ENCODE measurements at places on chromosomes 7 and 10.

DNA sequence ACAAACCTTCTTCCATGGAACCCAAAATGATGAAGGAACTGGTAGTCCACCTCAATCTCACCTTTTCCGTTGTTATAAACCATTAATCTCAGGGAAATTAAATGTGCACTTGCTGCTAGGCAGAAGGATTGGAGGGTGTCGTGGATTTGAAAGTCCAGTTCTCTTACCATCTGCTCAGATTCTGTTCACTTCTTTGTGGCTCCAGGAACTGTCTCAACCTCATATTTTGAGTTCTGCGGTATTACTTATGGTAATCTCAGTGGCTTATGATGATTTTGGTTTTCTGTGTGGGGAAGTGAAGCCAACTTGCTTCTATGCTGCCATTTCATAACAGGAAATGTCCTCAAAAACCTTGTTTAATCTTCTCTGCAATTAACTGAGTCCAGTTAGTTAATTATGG lies 136.4 kb downstream of the CDC14C start:
- no peak for DNase-seq

GRCh38 chr10:12543589-12543988 lies 194.2 kb downstream of the CAMK1D start:
- no peak for DNase-seq

DNA sequence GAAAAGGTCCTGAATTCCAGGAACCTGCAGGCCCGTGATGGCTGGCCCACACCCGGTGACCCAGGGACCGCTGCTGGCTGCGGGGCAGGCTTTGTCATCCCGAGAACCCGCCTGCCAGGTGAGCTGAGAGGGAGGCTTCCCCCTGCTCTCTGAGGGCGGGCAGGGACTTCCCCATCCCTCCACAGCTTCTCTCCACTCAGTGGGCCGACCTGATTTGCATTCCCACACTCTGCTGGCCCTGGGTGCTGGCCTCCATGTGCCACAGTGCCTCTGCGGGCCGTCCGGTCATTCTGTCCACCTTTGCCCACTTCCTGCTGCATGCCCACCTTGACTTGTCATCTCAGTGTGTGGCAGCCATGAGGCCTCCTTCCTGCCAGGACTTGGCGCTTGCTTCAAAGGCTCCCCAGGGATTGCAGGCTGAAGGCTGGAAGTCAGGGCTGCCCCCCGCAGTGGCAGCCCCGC lies 35.3 kb downstream of the PALD1 start:
- DNase-seq, result no peak

- DNase-seq, result no peak
These were observed 131.5 kb downstream of the SORBS1 start for GRCh38 chr10:95429639-95430038.

GRCh38 chr10:17850501-17850900 lies 41.4 kb downstream of the MRC1 start:
- no peak for DNase-seq

- DNase-seq, result no peak
These were observed 66.7 kb upstream of the LEP start for GRCh38 chr7:128174386-128174785.

DNA sequence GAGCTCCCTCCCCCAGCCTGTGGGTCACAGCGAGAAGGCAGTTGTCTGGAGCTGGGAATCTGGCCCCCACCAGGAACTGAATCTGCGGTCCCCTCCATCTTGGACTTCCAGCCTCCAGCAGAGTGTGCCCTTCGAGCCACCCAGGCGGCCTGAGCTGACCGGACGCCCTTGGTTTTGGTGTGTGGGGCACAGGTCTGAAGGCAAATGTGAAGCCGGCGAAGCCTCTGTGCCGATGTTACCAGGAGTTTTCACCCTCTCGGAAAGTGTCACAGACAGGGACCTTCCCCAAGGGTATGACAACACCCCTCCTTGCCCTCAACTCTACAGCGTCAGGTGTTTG lies 109.1 kb downstream of the DNAJB6 start:
- no peak for DNase-seq

GRCh38 chr10:21172542-21172929 lies 275.4 kb upstream of the NEBL start:
- DNase-seq, result no peak

DNA sequence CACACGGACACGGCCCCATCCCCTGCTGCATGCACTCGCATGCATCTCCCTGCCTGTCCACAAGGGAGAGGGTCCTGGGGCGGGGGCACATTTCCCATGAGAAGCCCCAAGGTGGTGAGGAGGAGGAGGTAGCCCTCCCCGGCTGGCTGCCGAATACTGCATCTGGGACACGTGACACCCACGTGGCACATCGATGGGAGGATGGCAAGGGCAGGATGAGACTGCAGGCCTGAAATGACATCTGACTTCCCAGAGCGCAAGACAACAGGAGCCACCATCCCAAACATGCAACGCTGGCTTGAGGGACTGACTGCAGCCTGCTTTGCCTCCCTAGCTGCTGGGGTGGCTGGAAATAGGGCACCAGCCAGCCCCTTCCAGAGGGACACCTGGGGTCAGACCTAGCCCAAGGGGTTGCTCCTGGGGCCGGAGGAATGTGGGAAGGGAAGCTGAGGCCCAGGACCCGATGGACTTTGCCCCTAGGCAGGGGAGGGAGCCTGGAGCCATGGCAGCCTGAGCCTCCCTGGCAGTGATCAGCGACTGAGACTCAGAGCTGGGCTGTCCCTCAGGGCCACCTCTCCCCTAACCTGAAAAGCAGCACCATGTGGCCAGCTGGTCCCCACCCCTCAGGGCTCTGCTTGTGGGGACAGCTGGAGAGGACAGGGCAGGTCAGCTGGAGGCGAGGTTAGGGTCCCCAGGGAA lies 16.1 kb downstream of the BUD23 start:
- no peak for DNase-seq

GRCh38 chr7:80475383-80475782 lies 36.5 kb downstream of the GNAT3 start:
- DNase-seq, result no peak

GRCh38 chr10:3542185-3542611 lies 242.8 kb downstream of the KLF6 start:
- DNase-seq, result no peak

- no peak for DNase-seq
These were observed 36.3 kb downstream of the SLC25A13 start for GRCh38 chr7:96285579-96285978.

DNA sequence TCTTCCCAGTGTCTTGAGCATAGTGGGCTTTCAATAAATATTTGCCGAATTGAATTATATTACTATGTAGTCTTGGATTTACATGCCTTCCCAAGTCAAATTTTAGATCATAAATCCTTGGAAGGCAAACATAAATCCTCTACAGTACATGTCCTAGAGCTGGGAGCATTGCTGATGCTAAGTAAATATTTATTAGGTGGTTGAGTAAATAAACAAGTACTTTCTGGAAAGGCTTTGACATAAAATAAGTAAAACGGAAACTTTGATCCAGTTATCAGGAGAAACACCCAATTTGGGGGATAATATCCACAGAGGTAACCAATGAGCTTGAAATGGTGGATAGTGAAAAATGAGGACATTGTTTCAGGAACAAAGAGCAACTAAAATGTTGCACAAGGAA lies 162.8 kb upstream of the SVIL start:
- DNase-seq, result no peak

GRCh38 chr10:10792681-10793080 lies 225.0 kb upstream of the CELF2 start:
- no peak for DNase-seq

DNA sequence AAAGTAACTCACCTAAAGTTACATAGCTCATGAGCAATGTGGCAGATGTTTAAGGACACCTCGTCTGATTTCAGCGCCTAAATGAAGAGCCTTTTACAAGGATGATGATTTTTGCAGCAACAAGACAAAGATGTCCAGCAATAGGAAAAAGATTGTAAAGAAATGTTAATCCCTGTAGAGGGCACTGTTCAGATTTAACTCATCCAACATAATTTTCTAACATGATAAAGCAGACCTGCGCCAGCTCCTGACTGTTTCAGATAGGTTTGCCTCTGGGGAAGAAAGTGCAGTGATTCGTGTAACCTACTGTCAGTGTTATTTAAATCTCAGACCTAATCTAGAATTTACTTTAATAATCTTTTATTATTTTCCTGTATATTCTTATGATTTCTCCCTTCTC lies 595.2 kb downstream of the AUTS2 start:
- no peak for DNase-seq

DNA sequence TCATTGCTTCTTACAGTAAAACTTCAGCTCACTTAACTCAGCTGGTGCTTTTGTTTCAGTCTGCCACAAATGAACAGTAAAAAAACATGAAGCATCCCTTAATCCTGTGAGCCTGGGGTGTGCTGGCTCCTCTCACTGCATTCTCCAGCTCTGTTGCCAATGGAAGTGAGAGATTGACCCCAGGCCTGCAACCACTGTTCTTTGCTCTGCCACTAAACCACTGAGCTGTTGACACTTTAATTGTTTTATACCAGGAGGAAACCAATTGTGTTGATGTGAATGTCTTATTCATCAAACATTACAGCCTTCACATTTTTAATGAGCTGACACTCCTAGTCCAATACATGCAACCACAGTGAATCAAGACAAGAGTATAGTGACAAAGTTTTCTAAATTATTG lies 69.4 kb upstream of the FZD1 start:
- no peak for DNase-seq

- no peak for DNase-seq
These were observed 7.2 kb downstream of the C10orf90 start for GRCh38 chr10:126663328-126663727.

- DNase-seq, result no peak
These were observed 57.3 kb upstream of the SMIM30 start for GRCh38 chr7:113175525-113176104.

GRCh38 chr7:23544913-23545354 lies 13.2 kb upstream of the TRA2A start:
- no peak for DNase-seq

- DNase-seq, result no peak
These were observed 590.0 kb downstream of the LRMDA start for GRCh38 chr10:76021398-76021797.

DNA sequence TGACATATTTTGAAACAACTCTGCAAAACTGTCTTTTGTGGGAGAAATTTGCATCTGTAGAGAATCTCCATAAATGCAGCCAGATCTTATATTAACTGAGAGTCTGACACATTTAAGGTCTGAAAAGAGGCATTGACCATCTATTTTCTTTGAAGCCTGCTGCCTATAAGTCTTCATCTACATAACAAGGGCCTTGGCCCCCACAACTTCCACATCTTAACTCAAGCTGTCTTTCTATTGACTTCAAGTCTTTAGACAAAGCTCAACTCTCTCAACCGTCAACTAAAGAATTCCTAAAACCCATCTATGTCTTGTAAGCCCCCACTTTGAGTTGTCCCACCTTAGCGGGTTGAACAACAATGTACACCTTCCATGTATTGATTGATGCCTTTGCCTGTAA lies 72.4 kb upstream of the ADCY1 start:
- no peak for DNase-seq

- DNase-seq, result no peak
These were observed 65.3 kb downstream of the CUZD1 start for GRCh38 chr10:122780391-122780790.

- no peak for DNase-seq
These were observed 220.5 kb downstream of the MAD1L1 start for GRCh38 chr7:2012044-2012900.

DNA sequence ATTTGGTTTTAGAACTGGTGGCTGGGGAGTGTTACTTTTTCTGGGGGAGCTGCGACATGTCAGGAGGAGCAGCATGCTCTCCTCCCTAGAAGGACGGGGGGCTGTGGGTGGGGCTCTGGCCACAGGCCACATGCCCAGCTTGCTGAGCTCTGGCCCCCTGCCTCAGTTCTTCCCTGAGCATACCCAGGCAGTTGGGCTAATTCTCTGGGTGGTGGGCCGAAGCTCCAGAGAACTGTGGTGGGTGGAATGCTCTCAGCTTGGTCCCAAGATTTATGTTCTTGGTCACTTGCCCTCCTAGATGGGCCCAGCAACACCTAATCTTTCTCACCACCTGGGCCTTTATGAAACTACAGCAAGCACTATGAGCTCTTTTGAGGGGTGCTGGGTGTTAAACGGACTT lies 5.1 kb upstream of the ZNF775 start:
- no peak for DNase-seq

GRCh38 chr10:131724891-131725580 lies 175.8 kb upstream of the PPP2R2D start:
- no peak for DNase-seq

DNA sequence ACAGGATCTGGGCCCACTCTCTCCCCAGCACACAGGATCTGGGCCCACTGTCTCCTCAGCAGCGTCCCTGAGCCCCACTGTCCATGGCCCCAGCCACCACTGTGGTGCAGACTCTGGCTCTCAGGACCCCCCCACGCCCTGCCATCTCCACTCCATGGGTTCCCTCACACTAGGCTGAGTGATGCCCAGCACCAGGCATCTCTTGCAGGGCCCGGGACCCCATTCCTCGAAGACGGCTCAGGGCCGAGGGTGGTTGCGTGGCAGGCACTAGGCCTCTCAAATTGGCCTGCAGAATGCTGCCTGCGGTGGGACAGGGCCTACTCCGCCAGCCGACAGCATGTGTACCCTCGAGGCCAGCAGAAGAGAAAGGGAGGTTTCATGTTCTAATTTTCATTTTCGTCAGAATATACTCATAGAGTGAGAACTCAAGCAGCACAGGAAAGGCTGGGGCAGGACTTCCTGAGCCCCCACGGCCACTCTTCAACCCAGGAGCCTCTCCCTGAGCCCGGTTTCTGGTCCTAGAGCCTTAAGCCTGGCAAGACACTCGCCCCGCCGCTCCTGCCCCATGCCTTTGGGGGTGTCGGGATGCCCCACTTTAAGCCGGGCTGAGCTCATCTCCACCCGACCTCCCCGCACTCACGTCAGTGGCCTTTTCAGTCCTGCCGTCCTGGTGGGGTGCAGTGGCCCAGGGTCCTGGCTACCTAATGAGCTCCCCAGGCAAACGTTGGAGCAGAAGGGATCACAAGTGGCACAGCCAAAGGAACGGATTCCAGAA lies 44.0 kb downstream of the PWWP2B start:
- no peak for DNase-seq

GRCh38 chr7:37284805-37285231 lies 163.8 kb downstream of the ELMO1 start:
- DNase-seq, result no peak

DNA sequence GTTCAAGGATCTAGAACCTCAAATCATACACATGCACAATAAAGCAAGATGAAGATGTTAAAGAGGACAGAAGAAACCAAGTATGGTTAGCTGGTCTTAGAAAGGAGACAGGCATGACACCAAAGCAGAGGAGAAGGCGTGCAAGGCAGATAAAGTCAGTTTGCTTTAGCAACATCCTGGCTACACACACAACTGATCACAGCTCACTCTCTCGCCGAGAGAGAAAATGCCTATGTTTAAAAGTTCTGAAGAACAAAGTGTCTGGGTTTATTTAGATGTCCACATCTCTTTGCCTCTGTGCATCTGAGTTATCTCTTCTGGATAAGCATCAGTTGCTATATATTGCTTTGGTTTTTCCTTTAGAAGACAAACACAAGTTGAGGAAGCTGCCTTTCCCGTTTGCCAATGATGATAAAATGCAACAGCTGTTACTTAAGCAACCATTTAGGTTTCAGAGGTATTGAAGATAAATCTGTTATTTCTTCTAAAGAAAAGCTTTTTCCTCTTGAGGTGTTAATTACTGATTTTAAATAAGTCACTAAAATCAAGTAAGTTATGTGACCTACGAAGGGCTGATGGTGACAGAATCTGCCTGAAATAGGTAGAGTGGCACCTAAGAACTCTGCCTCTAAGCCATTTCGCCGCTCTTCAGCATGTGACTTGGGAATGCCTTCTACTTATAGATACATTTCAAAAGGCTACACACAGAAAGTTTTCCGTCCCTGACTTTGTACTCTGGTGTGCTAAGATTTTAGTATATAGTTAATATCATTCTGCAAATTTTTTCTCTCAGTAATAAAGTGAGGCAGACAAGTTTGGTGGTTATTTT lies 146.2 kb upstream of the ASAH2 start:
- no peak for DNase-seq

GRCh38 chr10:119652361-119652730 lies 1.2 kb downstream of the BAG3 start:
- no peak for DNase-seq

Data from stimulated activated CD4-positive, alpha-beta T cell treated with anti-CD3 and anti-CD28 coated beads, Interleukin-15, amount 100 ng/mL, for 1 hour (primary cell).